Thoracic aorta (tissue), 2 donors: ENCODE measurements at places on chromosomes 13 and 19. TPM values are rescaled to one million over a fixed set of nuclear protein-coding genes. Genes with fewer than 3 reads are reported as not detected.

DNA sequence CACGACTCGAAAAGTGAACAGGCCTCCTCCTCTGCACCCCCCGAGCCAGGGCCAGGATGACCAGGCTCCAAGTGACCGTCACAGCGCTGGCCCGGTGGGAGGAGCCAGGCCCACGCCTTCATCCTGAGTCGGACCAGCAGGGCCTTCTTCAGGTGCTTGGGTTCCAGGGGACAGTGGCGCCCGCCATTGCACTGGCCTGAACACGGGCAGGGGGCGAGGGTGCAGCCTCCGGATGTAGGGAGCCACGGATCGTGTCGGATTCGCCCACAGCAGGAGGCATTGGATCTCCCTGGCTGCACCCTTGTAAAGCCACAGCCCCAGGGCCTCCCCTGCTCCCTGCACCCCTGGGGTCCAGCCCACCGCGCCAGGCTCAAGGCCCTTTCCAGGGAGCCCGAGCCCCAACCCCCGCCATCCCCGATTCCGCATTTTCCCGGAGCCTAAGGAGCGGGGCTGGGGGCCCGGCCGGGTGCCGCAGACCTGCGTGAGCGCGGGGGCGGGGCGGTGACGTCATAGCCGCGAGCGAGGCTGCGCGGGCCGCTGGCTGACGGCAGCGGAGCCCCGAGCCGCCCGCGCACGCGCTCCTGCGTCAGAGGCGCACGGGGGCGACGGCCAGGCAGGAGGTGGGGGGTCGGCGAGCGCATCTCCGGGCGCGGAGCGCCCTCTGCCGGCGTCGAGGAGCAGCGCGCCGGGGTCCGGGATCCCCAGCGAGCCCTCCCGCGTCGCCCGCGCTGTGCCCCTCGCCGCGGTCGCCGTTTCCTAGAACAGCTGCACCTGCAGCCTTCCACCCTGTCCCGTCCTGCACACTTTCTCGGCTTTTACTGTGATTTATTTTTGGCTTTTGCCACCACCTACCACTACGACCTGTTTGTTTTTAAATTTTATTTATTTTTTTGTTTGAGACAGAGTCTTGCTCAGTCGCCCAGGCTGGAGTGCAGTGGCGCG, 1.5 kb upstream of the ATP5F1D start:
- no peak for DNase-seq

- no peak for DNase-seq
These were observed 783.4 kb upstream of the MIR17HG start for GRCh38 chr13:90564096-90564495.

DNA sequence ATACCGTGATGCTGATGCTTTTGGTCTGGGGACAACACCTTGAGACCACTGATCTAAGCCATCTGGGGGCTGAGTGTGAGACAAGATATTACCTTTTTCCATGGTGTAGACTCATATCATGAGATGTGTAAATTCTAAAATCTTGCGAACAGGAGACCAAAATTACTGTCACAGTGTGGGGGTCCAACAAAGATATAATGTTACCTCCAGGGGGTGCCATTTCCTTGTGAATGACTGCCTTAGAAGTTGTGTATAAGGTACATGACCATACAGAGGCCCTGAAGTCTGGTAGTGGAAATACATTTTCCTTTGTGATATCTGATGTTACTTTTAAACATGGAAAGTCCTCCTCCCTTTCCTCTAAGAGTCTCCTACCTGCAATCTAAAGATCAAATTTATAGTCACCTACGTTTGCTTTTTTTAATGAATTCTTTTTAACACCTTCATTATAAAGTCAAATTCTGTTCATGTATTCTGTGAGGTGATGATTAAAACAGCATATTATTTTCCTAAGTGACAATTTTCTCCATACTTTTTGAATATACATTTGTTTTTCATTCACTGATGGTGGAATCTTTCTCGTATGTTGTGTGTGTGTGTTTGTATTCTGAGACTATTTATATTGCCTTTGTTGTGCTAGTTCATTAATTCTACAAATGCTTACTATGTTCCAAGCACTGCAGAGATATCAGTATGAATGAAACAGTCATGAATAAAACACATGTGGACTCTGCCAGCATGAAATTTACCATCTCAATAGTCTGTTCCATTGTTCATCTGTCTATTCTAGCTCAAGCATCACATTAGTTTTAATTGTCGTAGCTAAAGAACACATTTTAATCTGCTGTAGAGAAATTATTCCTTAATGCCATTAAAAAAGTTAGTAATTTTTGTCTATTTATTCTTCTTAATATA, 113.7 kb downstream of the RFC3 start:
- no peak for DNase-seq

PLK5 gene
- not detected for total RNA-seq

GIPR gene
- total RNA-seq = 0.14 TPM

ERICH6B gene
- not detected for total RNA-seq

DNA sequence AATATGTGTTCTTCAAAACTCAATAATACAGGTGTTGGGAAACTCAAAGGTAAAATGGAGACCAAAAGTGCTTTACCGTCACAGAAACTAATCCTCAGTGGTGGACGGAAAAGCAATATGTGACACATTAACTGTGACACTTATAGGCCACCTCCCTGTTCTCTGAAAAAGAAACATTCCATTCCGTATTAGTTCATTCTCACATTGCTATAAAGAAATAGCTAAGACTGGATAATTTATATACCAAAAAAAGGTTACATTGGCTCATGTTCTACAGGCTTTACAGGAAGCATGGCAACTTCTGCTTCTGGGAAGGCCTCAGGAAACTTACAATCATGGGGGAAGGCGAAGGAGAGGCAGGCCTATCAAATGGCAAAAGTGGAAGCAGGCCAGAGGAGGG, 435.3 kb upstream of the HTR2A start:
- DNase-seq = no peak

DNA sequence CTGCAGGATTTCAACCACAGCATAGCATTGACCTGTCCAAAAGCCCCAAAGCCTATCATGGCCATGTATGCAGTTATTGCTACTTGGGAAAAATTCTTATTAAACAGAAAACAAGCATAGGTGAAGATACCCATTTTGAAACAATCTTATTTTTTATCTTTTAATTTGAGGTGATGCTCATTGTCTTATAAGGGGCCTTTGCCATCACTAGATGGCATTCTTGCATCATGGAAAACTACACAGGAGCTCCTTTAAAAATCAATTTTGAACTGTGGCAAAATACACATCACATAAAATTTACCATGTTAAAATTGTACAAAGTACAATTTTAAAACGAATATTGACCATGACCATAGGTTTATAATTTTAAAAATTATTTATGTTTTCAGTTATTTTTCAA, 38.9 kb upstream of the ZNF835 start:
- DNase-seq = no peak

DNA sequence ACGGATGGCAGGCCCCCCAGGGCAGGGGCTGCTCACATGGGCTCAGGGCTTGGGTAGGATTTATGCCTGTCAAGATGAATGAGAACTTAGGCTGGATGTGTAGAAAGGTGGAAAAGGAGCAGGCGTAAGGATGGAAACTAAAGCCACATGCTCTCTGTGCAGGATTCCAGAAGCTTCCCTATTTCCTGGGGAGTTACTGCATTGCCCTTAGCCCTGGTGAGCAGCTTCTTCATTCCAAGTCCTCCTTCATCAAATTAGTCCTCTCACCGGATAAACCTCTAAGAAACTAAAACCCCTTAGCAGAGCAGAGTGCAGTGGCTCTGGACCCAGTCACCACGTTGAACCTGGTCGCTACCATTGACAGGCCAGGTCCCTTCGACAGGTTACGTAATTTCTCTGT, 7.4 kb downstream of the ATP12A start:
- DNase-seq = no peak

C19orf47 gene
- total RNA-seq = 20.2 TPM

DNA sequence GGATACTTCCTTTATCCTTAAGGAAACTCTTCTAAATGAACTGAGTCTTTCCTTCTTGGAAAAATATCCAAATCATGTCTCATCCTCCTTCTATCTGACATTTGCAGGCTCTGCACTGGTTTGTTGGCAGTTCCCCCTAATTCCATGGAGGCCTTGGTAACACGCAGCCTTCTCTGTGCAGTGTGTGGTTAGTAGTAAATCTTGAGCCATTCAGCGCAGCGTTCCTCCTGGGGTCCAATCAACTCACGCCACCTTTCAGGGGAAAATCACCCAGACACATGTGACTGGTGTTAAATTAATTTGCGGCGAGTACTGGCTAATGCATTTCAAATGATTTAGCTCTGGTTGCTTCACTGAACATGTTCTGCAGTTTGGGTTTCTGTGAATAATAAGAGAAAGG, 21.0 kb upstream of the CBY2 start:
- DNase-seq = no peak

- no peak for DNase-seq
These were observed 190.1 kb downstream of the FOXO1 start for GRCh38 chr13:40476175-40476958.

GRCh38 chr19:17125062-17125727, 49.6 kb downstream of the MYO9B start:
- DNase-seq = no peak

GRCh38 chr19:8595651-8596050, 14.9 kb downstream of the ADAMTS10 start:
- DNase-seq = no peak

DNA sequence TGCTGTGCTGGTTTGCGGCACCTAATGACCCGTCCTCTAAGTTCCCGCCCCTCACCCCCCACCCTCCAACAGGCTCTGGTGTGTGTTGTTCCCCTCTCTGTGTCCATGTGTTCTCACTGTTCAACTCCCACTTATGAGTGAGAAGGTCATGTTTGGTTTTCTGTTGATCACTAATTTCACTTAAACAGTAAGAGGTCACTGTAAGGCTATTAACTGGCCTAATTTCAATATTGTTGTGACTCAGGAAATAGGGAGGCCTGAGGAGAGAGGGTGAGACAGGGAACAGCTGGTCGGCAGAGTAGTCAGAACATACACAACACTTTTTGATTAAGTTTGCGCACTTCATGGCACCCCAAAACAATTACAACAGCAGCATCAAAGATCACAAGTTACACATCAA, 15.6 kb downstream of the TUBGCP3 start:
- no peak for DNase-seq

LPAR2 gene
- 4.2 TPM for total RNA-seq

ZNF284 gene
- total RNA-seq = 2.1 TPM

DNA sequence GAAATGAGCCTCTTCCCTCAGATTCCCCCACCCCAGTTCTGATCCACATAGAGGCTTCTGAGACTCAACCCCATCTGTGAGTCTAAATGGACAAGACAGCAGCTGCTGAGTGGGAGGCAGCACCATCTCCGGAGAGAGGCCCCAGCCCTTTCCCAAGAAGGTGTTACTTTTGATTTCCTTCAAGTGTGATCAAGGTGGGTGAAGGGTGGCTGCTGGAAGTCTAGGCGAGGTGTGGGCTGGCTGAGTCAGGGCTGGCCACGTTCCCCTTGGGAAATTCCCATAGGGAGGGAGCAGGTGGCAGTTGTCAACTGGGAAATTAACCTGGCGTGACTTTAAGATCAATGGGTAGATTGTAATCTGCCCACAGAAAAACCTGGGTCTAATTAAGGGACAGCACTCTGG, 148.0 kb downstream of the FOXO1 start:
- no peak for DNase-seq

GRCh38 chr13:112113348-112113747, 46.4 kb downstream of the SOX1 start:
- DNase-seq = no peak

SIGLEC12 gene
- not detected for total RNA-seq

- no peak for DNase-seq
These were observed 13.9 kb upstream of the HS6ST3 start for GRCh38 chr13:96075953-96076543.

IGFL4 gene
- total RNA-seq = not detected

DNA sequence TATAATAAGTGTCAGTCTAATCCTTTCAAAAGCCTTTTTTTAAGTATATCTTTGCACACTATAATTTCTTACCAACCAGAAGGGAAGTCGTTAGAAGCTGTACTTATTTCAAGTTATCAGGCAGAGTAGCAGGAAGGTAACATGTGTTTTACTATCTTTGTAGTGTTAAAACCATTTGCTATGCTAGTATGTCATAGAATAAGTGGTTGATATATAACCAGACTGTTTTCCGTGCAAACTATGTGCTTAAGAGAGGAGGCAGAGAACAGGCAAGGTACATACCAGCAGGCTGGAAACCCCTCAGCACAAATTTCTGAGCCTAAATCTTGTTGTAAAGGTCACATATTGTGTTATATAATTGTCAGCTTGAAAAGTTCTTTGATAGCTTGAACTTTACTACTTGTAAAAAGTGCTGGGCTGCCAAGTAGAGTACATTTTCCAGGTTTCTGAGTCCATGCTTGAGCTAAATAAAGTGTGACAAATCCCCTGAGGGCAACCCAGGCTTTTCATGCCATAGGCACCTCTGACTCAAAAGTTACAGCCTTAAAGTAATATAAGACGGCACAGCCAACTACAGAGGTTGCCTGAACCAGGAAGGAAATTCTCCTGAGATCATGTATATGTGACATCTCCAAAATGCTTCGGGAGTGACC, 1297.4 kb downstream of the PCDH9 start:
- no peak for DNase-seq

FCER2 gene
- total RNA-seq = 1.5 TPM

- DNase-seq = no peak
These were observed 18.3 kb downstream of the ARID3A start for GRCh38 chr19:944171-944567.

- DNase-seq = no peak
These were observed 833.9 kb downstream of the SLITRK1 start for GRCh38 chr13:83048419-83048818.

- no peak for DNase-seq
These were observed 51.1 kb downstream of the N4BP2L1 start for GRCh38 chr13:32376642-32377415.

CEACAM7 gene
- not detected for total RNA-seq

- no peak for DNase-seq
These were observed 23.9 kb upstream of the CXCL17 start for GRCh38 chr19:42466521-42467182.

SHISA7 gene
- not detected for total RNA-seq

DNA sequence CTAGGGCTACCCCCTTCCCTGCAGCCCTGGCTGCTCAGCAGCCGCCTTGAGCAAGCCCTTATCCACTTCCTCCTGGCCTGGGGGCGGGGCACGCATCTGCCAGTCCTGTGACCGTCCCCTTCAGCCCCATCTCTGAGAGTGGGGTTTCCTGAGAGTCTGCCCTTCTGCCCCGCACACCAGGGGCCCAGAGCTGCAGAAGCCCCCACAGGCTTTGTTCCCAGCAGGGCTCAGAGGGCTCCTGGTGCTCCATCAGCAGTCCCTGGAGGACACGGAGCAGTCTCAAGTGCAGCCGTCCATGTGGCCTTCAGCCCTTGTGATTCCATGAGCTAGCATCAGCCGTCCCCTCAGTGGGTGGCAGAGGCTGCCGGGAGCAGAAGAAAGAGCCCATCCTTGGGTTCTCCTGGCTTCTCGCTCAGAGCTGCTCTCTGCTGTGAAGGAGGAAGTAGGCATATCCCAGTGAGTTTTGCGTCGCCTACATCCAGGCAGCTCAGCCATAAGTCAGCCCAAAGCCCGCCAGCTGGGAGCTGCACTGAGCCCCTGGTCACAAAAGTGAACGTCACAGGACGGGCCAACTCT, 16.3 kb downstream of the MYO9B start:
- DNase-seq = no peak

SLC1A6 gene
- not detected for total RNA-seq

DMKN gene
- 26.1 TPM for total RNA-seq

KLK2 gene
- total RNA-seq = not detected

GRCh38 chr19:49932041-49932451, 2.7 kb upstream of the NUP62 start:
- DNase-seq = no peak
